ENCODE measurements at places on chromosomes 4 and X.
A peak's percentile ranks its signal among the peaks of the same experiment; 100 is the strongest.

DNA sequence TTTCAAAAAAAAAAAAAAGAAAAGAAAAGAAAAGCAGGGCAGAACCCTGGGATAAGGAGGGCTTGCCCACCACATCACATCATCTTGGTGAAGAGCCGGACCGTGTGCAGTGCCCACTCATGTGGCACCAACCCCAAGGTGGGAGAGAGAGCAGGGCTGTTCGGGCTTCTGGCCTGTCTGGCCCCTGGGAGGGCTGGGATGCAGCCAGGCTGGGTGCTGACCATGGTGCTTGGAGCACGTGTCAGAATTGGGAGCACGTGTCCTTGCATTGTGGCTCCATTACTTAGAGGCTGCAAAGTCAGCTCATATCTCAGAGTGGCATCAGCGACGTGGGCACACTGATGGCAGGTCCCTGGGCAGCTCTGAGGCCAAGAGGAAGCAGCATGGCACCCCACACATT, 100.9 kb upstream of the AFAP1 start:
- no peak for DNase-seq

GRCh38 chr4:52983563-52984303, 121.6 kb downstream of the RASL11B start:
- peak; percentile 87 for DNase-seq

DNA sequence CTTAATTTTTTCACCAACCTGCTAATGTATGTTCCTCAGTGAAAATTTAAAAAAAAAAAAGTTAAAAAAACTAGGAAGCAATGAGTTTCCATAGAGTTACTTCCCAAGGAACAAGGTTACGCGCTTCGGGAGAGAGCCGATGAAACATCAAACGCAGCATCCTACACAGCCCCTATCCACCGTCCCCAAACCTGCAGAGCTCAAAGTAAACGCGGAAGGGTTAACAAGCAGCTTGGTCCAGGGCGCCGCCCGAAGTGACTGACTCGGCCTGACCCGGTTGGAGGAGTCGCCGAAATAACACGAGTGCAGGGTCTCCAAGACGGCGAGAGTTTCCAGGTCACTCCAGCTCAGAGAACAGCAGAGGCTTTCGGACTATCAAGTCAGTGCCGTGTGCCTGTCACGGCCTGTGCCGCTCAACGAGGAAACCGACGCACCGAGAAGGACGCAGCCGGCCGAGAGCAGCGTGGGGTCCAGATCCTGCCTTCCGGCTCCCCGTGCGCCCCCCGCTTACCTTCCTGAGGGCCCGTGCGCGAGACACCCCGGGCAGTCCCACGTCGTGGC, 512 bp downstream of the NOP14 start:
- peak; percentile 64 for DNase-seq

- DNase-seq = no peak
These were observed 558.7 kb downstream of the INPP4B start for GRCh38 chr4:142287371-142287770.

DNA sequence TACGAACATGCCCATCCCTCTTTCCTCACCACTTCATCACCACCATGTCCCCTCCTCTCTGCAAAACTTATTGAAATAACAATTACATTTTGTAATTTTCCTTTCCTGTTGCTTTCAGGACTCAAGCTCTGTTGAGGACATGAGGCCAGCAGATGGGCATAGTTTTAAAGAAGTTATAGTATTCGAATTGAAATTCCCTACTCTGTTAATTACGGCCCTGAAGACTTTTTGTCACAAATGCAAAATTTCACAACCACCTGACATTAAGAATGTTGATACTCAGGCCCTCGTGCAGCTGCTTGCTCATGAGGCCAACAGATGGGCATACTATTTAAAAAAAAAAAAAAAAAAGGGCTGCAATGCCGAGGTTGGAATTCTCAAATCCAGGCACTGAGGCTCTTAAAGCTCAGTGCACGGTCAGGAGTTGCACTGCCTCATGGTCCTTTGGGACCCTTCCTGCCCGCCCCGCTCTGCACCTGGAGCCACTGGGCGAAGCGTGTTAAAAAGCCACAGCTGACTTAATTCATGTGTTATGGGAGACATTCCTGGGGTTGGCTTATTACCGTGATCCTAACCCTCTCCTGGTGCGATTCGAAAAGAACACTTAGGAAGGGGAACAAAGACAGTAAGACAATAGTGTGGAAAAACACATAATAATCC, 34.2 kb upstream of the FAT1 start:
- no peak for DNase-seq

DNA sequence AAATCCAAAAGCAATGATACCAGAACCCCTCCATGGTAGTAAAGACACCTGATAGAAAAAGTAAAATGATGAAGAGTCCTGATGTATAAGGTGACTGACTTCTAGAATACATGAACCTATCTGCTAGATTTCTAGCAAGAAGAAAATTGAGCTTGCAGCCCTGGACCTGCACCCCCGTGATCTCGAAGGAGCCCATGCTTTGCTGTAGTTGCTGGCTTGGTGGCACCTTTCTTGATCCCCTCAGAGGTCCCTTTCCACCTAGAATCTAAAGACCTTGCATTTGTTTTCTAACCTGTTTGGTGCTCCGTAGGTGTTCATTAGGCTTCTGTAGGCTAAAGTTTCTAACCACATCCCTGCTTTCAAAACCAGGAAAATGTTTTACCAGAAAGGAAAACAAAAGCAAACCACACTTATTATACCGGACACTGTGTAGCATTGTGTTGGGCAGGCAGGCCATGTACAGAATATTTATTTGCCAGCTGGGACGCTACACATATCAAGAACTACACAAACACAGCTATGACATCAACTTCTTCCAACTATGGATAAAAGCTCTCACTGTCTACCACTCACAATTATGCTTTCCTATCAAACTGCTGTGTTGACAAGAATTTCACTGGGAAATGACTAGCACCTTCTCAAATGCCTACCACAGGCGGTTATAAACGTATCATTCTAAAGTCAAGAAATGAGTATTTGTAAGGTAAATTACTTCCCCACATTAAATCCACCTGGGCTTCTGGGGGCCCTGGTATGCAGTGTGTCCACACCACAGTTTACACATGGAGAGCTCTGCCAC, 316.2 kb downstream of the UNC5C start:
- peak; percentile 42 for DNase-seq

- no peak for DNase-seq
These were observed 276.4 kb downstream of the RPA4 start for GRCh38 chrX:97159916-97160800.

DNA sequence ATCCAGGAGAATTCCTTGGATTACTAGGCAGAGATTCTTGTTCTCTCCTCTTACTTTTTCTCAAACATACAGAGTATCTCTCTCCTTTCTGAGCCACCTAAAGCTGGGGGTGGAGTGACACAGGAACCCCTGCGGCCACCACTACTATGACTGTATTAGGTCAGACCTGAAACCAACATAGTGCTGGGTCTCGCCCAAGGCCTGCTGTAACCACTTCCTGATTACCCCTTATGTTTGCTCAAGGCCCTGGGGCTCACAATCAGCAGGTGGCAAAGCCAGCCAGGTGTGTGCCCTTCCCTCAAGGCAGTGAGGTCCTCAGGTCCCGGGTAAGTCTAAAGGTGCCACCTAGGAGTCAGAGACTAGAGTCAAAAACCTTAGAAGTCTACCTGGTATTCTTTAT, 166.4 kb downstream of the PARM1 start:
- no peak for DNase-seq

GRCh38 chr4:704198-704891, 1.3 kb upstream of the PCGF3 start:
- no peak for DNase-seq

GRCh38 chrX:40278340-40279090, 180.8 kb upstream of the BCOR start:
- DNase-seq = no peak

GRCh38 chr4:45640281-45640680, 483.6 kb downstream of the GABRG1 start:
- no peak for DNase-seq

GRCh38 chr4:90349636-90350035, 222.4 kb downstream of the CCSER1 start:
- no peak for DNase-seq

DNA sequence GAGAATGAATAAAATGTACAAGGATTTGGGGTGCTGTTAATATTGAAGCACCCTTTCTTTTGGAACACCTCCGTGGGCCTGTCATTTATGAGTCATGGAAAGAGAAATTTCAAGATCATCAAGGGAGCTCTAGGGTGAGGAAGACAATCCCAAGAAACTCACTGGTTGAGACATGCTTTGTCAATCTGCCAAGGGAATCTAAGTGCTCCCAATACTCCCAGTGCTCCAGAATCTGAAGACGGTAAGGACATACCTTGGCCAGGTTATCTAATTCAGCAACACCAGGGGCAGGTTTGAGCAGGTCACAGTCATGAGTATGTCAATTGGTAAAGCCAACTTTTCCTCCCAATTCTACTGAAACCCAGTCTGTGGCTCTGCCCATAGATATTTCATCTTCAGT, 556.4 kb upstream of the CPEB2 start:
- no peak for DNase-seq

- no peak for DNase-seq
These were observed 76.6 kb downstream of the PTPN13 start for GRCh38 chr4:86670756-86671155.

DNA sequence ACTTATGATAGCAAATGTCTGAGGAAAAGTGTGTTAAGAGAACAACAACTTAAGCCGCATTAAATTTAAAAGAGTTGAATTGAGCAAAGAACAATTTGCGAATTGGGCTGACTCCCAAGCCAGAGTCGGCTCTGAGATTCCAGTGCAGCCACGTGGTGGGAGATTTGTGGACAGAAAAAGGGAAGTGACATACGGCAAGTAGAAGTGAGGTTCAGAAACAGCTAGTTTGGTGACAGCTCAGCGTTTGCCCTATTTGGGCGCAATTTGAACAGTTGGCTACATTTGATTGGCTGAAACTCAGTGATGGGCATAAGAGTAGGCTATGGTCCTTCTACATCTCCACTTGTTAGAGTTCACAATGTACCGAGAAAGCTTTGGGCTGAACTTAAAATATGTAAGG, 124.0 kb downstream of the PRKX start:
- DNase-seq = no peak

GRCh38 chr4:99927566-99927965, 18.9 kb downstream of the DNAJB14 start:
- no peak for DNase-seq

GRCh38 chr4:76311896-76312331, 5.4 kb downstream of the STBD1 start:
- no peak for DNase-seq

- peak; percentile 67 for DNase-seq
These were observed at the start of gene AADAT for GRCh38 chr4:170089668-170090351. Gene AADAT (minus strand): TSS chr4:170089956. CDS start chr4:170089690, 266 bp downstream.

- DNase-seq = no peak
These were observed 140.7 kb downstream of the WDFY3 start for GRCh38 chr4:84825701-84826341.
